PC-9 (cell line): ENCODE measurements at places on chromosomes 3 and 15.
A peak's percentile ranks its signal among the peaks of the same experiment; 100 is the strongest.

DNA sequence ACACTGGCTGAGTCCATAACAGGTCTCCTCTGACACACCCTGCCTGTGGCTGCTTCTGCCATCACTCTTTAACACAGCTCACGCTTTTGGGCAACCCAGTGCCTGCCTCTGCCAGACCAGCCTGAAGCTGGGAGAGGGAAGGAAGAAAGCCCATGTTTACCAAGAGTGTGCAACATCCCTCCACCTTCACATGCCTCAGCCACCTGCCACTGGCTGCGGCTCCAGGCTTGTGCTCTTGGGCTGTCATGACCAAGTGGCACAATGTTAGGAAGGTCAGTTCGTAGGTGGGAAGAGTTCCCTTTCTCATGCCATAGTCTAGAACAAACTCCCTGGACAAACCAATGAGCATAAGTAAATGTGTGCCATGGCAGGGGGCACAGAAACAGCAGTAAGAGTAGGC, 20.3 kb downstream of the STIMATE start:
- DNase-seq = no peak

- no peak for DNase-seq
Observed at GRCh38 chr15:47577000-47577399, 140.3 kb upstream of the SEMA6D start.

DNA sequence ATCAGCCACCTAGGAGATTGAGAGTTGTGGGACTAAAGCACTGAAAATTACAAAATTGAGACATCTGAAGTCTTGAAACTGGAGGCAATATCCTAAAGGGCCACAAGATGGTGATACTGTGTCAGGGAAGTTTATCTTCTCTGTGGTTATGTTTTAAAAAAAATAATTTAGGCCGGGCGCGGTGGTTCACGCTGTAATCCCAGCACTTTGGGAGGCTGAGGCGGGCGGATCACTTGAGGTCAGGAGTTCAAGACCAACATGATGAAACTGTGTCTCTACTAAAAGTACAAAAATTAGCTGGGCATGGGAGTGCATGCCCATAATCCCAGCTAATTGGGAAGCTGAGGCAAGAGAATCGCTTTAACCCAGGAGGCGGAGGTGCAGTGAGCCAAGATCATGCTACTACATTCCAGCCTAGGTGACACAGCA, 17.9 kb upstream of the NIT2 start:
- peak; percentile 33 for DNase-seq

- DNase-seq = no peak
Observed at GRCh38 chr3:56980243-56980642, 80.2 kb upstream of the SPATA12 start.

DNA sequence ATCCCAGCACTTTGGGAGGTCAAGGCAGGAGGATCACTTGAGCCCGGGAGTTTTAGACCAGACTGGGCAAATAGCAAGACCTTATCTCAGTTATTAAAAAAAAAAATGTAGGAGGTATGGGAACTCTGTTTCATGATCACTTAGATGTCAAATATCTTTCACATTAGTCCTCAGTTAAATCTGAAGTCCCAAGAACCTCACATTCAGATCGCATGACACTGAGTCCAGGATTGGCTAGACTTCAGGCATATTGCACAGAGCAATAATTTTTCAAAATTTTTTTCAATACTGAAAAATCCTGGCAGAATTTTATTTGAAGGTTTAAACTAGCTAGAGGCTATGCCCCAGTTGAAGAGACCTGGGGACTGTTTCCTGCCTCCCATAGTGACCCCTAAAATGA, 56.3 kb upstream of the ZNF148 start:
- no peak for DNase-seq

GRCh38 chr3:127792541-127793292, 29.6 kb downstream of the MGLL start:
- no peak for DNase-seq
